ENCODE measurements at places on chromosomes 4 and X.

DNA sequence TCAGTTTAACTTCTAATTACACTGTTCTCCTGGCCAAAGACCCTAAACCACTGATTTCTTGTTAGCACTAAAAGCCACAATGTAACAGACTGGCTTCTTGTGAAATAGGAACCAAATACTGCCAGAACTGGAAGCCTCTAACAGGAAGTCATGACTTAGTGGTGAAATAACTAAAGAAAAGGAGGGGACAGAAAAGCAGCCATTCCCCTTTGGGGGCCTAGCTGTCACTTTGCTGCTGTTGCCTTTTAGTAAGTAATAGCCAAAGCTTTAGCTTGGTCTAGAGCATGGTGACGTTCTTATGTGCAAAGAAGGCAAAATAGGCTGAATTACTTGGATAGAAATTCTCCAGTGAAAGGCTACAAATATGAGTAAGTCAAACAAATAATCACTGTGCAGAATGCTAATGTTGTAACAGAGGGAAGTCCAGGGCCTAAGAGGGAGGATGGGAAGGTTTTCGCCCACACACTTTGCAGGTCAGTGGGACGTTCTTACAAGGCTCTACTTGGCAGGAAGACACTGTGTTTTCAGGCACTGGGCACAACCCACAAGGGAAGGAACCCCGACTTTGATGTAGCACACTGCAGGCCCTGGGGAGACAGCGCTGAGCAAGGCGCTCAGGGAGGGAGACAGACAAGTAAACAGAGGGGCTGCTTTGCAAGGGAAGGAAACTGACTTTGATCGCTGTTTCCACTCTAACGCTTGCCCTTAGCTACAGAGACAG lies 16.7 kb downstream of the GAB3 start:
- DNase-seq, result no peak

DNA sequence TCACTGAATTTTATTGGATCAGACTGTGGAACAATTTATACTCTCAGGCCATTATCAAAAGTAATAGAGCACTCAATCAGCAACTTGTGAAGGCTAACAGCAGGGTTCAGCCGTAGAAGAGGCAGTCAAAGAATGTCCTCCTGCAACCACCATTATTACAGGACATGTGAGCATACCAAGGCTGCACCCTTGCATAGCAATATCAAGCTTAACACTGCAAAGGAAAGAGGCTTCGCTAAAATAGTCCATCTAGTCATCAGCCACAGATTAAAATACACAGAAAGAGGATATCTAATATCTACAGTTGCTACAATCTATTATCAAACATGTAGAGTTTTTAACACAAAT lies 42.9 kb upstream of the TMPRSS11B start:
- no peak for DNase-seq

- no peak for DNase-seq
These were observed 342.9 kb upstream of the ADGRL3 start for GRCh38 chr4:60857130-60857753.

DNA sequence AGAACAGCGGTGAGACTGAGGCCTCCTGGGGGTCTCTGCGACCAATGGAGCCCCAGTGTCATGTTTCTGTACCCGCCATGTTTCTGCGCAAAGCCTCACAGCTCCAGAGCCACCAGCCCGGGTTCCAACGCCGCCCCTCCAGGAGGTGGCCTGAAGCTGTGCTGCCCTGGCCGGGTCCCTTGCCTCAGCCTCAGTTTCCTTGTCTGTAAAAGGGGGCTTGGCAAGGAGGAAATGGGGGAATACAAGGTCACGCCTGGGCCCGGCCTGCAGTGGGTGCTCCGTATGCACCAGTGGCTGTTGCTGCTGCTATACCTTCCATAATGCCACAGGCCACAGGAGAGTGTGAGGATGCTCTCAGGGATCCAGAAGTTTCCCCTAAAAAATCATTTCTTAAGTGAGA lies 229.5 kb downstream of the AFAP1 start:
- DNase-seq, result no peak

DNA sequence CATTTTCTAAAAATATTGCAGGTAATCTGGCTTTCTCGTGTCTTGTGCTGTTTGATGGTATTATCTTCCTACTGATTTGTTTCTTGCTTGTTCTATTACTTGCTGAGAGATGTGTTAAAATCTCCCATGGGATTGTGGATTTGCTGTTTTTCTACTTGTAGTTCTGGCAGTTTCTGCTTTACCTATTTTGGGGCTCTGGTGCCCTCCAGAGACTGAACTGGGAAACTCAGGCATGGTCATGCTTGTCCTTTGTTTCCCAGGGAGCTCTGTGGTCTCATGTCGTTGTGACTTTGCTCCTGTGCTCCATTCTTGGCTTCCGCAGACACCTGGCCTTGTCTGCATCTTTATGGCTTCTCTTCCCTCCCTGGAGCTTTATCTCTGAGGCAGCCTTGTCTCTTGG lies 39.5 kb downstream of the NSD2 start:
- DNase-seq, result no peak

GRCh38 chr4:25308306-25308705 lies 4.3 kb upstream of the ZCCHC4 start:
- DNase-seq, result no peak

- no peak for DNase-seq
These were observed 36.9 kb downstream of the NLGN3 start for GRCh38 chrX:71181558-71181909.

Measured in cerebellar nuclear complex (tissue), 1 donor.